ENCODE measurements at places on chromosomes 4 and X.

- DNase-seq: no peak
These were observed 57.0 kb downstream of the MAPK10 start for GRCh38 chr4:86302830-86303229.

GRCh38 chrX:111822191-111822590 is 53.8 kb upstream of the TRPC5OS start:
- no peak for DNase-seq

GRCh38 chrX:108468486-108468885 is 28.8 kb downstream of the COL4A5 start:
- DNase-seq: no peak

DNA sequence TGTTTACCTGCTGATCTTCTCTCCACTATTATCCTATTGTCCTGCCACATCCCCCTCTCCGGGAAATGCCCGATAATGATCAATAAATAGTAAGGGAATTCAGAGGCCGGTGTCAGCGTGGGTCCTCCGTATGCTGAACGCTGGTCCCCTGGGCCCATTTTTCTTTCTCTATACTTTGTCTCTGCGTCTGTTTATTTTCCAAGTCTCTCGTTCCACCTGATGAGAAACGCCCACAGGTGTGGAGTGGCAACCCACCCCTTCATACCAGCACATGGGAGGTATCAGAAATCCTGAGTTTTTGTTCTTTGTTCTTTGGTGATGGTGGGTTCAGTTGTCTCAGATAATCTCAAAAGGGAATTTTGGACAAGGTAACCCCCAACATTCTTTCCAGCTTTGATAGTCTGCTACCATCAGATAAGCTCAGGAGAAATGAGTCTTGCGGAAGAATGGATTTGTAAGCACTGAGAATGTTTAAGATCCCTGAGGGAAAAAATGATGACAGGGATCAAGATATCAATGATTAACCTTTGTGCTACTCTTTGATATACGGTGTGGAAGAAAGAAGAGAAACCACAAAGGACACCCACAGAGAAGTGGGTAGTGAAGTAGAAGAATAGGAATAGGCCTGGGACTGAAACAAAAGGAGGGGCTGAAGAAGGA is 117.9 kb downstream of the CEP44 start:
- peak; percentile 94 for DNase-seq

DNA sequence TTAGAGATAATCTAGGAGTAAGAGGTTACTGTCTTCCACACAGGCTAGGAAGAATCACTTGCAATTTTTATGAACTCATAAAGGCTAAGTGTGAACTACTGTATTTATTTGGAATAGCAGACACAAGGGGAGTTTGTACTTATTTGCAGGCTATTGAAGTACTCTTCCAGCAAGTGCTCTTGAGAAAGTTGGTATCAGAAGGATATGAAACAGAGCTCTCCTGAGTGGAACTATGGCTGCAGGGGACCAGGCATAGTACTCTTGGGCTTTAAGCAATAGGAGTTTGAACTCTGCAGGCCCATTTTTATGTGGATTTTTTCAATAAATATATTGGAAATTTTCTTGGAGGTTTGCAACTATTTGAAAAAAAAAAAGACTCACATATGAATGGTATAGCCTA is 756.3 kb upstream of the ATOH1 start:
- no peak for DNase-seq

DNA sequence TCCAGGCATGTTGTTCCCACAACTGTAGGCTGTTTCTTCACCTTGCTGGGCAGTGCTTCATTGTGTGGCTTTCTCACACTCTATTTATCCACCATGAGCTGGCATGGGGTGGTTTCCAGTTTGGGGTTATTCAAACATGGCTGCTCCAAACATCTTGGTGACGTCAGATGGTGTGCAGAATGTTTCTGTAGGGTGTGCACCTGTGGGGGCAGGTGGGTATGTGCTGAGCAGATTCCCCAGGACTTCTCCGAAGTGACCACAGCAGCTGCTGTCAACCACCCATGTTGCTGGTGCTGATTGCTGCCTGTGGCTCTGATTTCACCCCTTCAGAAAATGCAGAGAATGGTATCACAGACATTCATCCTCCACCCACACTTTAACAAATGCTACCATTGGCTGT is 5.0 kb upstream of the PSAPL1 start:
- no peak for DNase-seq

- DNase-seq: no peak
These were observed 226.8 kb downstream of the COL25A1 start for GRCh38 chr4:109075621-109076020.

GRCh38 chrX:18582910-18583493 is 88.9 kb downstream of the RS1 start:
- DNase-seq: no peak

DNA sequence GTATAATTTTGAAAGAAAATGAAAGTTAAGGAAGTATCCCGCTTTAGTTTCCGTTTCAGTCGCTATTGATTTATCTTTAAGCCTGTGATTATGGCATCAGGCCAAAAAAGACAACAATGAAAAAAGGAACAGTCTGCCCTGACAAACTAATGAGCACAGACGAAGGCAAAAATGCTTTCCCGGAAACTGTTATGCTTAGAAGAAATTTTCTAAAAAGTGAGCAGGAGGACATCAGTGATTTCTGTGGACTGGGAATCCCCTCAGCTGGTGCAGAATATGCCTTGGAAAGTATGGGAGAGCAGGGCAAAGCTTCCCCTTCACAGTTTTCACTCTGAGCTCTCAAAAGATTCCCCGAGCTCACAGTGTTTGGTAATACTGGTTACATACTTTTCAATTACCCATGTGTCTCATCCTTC is 5.1 kb upstream of the CXCL10 start:
- DNase-seq: no peak

- no peak for DNase-seq
These were observed 283.9 kb downstream of the SMARCA1 start for GRCh38 chrX:129239371-129239770.

GRCh38 chr4:67160394-67160793 is 384.9 kb downstream of the CENPC start:
- DNase-seq: no peak

GRCh38 chr4:162683659-162684370 is 482.9 kb downstream of the NAF1 start:
- peak; percentile 97 for DNase-seq

GRCh38 chrX:39507034-39507433 is 590.7 kb downstream of the BCOR start:
- DNase-seq: no peak

DNA sequence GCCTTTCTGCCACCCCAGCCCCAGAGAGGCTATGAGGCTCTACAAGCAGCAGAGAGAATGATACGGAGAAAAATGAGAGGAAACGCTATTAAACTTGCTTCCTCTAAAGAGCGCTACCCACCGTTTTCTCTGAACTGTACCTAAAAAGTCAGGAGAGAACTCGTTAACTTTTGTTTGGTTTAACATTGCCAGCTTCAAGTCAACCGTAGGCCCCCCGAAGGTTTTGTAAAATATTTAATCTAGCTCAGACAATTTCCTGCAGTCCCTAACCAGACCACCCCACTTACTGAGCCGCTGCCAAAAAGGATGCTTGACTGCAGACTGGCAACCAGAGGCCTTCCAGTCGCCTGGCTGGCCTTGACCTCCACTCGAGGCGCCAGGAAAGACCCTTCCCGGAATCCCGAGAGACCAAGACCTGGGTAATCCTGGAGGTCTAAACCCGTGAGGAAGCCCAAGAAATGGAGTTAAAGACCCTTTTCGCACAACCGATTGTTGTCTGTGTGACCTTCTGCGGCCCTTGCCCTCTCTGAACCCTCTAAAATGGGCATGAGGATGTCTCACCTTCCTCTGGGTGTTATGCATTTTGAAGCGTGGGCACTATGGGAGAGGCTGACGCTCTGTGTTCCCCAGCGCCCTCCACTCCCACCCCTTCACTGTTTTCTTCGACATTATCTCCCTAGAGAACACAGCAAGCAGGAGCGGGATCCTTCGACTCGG is 86.3 kb downstream of the BCOR start:
- no peak for DNase-seq

- DNase-seq: no peak
These were observed 68.0 kb downstream of the NOCT start for GRCh38 chr4:139083607-139083955.

GRCh38 chr4:104531390-104531789 is 36.7 kb upstream of the CXXC4 start:
- DNase-seq: no peak

DNA sequence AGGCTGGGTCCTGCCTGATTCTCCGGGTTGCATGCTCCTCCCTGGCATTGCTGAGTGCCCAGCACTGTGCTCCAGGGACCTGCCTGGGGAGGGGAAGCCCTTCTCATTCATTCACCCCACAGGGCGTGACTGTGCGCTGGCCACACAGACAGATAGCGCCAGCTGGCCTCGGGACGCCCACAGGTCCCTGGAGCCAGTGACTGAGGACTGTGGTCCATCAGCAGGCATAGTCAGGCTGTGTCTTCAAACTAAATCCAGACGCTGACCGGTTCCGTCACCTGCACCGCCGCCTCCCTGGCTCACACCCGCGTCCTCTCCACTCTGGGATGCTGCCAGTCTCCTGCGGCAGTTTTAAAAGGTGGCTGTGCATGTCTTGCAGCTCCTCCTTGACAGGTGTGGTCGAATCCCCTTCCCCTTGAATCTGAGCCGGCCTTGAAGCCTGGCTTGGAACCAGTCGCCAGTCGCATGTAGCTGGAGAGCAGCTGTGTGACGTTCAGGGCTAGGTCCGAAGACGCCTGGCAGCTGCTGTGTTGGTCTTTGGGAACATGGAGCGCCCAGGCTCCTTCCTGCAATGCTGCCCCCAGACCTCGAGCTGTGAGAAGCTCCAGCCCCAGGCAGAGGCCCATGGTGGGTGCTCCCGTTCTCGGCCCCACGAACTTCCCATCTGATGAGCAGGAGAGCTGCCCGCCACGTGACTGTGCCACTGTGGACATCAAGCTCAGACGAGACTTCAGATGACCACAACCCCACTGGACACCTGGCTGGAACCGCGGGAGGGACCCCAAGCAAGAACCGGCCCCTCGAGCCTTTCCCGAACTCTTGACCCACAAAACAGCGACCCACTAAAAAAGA is 94.1 kb downstream of the ADRA2C start:
- no peak for DNase-seq

GRCh38 chrX:108664701-108665100 is 71.7 kb downstream of the IRS4 start:
- DNase-seq: no peak

DNA sequence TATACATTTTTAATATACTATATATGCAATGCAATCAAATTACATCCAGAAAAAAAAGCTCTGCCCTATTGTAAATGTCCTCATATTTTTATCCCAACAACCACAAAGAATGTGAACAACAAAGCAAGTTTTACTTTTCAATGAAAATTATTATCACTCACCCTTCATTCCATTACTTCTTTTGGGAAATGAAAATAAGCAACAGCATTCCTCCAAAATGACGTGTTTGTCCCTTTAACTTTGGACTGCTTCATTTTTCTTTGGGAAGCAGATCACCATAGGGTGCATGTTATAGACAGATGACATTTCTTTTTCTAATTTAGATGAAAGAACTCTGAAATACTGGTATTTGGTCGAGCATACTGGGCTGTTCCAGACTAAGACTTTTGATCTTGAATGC is 667.1 kb upstream of the BOD1L1 start:
- DNase-seq: no peak

- DNase-seq: no peak
These were observed 368.5 kb upstream of the GRID2 start for GRCh38 chr4:91935217-91935616.

DNA sequence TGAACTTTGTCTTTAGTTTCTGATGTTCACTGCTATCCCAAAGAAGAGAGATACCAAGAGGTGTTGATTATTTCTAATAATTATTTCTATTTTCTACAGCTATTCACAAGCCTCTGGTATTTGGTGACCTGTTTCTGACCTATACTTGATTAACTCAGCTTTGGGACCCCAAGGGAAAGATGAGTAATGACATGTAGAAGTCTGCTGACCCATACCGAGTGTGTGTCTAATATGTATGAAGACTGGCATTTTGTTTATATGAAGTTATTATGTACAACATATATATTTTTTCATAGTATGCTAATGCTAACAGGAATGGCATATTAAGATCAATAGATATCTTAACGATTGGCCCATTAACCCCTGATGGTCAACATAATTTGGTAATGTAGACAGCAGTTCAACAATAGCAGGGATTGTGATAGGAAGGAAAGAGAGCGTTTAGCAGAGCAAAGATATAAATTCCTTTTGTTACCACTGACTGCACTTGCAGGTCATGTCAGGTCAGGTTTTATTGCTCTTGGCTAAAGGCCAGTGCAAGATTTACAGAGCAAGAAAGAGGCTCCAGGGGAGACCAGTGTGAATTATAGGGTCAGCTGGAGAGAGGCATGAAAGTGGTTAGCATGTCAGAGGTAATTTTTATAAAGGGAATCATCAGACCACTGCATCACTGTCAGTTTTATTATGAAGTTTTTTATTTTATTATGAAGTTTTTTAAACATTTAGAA is 94.7 kb upstream of the DIPK2B start:
- peak; percentile 71 for DNase-seq

DNA sequence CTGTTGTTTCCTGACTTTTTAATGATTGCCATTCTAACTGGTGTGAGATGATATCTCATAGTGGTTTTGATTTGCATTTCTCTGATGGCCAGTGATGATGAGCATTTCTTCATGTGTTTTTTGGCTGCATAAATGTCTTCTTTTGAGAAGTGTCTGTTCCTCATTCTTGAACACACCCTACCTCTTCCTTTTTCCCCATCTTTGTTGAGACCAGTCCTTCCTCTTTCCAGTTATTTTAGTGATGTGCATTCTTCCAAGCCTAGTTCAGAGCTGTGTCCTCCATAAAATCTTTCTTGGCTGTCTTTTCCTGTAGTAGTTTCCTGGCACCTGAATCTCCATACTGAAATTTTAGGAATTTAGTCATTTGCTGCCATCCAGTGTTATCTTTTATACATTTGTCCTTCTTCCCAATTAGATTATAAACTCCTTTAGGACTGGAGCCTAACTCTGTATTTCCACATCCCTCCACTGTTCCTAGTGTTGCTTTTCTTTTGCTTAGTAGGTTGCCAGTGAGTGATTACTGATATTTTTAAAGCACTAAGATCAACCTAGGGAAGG is 11.4 kb downstream of the FHIP1A start:
- DNase-seq: no peak

DNA sequence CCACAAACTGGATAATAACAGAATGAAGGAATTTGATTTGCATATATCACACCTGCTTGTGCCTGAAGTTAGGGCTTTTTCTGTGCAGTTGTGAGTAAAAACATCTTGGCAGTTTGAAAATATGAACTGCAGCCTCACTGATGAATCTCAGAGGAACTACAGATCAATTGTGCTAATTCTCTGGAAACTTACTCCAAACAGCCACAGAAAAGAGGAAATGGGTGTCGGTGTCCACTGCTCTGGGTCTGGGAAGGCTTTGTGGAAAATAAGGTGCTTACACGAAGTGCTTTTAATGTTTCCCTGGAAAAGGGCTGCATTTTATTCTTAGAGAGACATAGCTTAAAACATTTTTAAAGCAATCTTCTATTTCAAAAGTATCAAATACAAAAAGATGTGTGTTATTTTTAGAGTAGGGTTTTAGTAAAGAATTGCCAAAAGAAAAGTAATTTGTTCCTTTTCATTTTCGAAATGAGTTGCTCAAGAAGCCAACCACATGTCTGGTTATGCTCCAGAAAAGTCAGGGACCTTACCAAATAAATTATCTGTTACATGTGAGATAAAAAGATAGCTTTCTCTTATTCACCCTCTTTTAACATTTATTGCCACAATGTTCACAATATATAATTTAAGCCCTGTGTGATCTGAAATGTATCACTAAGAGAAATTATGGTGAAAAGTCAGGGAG is 240.1 kb downstream of the FRAS1 start:
- DNase-seq: no peak

GRCh38 chr4:143372093-143372915 is 35.6 kb downstream of the GAB1 start:
- no peak for DNase-seq

- DNase-seq: no peak
These were observed 11.7 kb downstream of the ADGRL3 start for GRCh38 chr4:61211781-61212180.

- no peak for DNase-seq
These were observed 17.7 kb upstream of the SLC39A8 start for GRCh38 chr4:102362922-102363432.
